ENCODE measurements at places on chromosomes 7 and 10. TPM values are rescaled to one million over a fixed set of nuclear protein-coding genes. Genes with fewer than 3 reads are reported as not detected.

STX1A gene
- 100 TPM for total RNA-seq

PKD1L1 gene
- total RNA-seq, result 0.06 TPM

VWDE gene
- total RNA-seq, result 0.51 TPM

NKX1-2 gene
- not detected for total RNA-seq

PLXDC2 gene
- 4.0 TPM for total RNA-seq

SOSTDC1 gene
- not detected for total RNA-seq

MYO3A gene
- total RNA-seq, result not detected

FOXP2 gene
- 0.71 TPM for total RNA-seq

TMEM130 gene
- total RNA-seq, result 0.06 TPM

SPDYE1 gene
- not detected for total RNA-seq

GBX1 gene
- not detected for total RNA-seq

TACR2 gene
- total RNA-seq, result 0.29 TPM

CLRN3 gene
- total RNA-seq, result not detected

COL17A1 gene
- 0.26 TPM for total RNA-seq

SCART1 gene
- total RNA-seq, result 1.0 TPM

PILRA gene
- not detected for total RNA-seq

UFSP1 gene
- 7.6 TPM for total RNA-seq

MYOF gene
- total RNA-seq, result 242 TPM

CTAGE4 gene
- 0.06 TPM for total RNA-seq

PDIA4 gene
- 304 TPM for total RNA-seq

CC2D2B gene
- total RNA-seq, result 0.11 TPM

ST8SIA6 gene
- 0.32 TPM for total RNA-seq

BTBD16 gene
- total RNA-seq, result not detected

DLG5 gene
- total RNA-seq, result 22.6 TPM

C10orf95 gene
- total RNA-seq, result not detected

DLX5 gene
- not detected for total RNA-seq

FXYD4 gene
- total RNA-seq, result not detected

GSAP gene
- total RNA-seq, result 24.8 TPM

ANKRD7 gene
- 3.6 TPM for total RNA-seq
